Fibroblast of pulmonary artery (primary cell): ENCODE measurements at places on chromosomes 4 and X.
A peak's percentile ranks its signal among the peaks of the same experiment; 100 is the strongest.

DNA sequence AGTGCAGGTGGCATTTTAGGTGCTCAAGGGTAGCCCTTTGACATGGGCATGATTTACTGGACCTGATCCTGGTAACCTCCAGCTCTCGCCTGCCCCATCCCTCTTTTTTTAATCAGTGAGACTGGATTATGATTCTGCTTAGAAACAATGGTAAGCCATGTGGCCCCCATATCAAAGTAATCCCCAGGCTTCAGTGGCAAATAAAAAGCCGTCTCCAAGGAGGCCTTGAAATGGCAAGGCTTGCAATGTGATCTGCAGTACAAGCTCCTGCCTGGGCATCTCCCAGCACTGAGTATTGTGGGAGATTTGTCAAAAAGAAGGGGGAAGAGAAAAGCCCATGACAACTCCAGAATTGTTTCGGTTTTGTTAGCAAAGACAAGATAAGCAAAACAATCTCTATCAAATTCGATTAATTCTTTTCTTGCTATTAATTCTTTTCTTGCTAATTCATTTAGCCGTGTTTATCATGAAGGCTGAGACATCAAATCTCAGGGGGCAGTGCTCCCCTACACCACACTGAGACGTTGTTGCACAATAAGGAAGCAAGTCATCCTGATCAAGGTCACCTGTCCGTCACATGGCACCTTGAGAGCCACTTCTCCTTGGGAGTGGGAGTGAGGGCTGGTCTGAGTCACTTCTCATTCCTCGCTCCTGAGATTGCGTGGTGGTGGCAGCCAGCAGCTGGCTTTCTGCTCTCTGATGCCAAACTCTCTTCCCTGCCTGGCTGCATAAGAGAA lies 312.7 kb upstream of the GATB start:
- peak; percentile 45 for DNase-seq

DNA sequence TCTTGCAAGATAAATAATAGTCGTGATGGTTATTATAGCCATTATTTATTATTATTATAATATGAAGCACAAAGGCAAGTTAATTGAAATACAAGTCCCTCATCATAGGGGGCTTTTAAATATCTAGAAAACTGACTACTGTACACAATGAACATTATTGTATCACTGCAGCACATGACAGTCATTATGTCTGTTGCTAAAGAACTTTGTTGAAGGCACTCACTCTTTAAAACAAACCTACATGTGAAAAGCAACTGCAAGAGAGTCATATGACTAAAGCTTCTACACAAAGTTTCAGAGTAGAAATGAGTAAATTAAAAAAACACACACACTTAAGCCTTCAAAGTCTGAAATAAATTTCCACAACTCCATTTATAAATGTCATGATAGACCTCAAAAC lies 23.3 kb upstream of the DCAF12L1 start:
- DNase-seq = no peak

DNA sequence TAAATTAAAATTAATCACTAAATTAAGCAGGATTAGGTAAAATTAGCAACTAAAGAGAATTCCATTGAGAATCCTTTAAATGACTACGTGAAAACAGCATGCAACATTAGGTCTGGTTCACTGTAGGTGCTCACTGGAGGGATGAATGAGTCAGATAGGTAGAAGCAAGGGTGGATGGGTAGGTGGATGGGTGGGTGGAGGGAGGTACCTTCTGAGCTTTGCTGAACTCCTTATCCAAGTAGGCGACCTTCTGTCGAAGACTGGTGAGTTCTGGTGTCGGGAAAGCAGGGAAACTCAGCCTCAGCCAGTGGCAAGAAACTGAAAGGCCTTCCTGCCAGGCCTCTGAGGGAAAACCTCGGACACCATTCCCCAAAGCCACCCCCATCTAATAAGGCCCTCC lies 3.0 kb downstream of the GRIPAP1 start:
- no peak for DNase-seq

GRCh38 chrX:16852617-16853179 lies 17.5 kb downstream of the RBBP7 start:
- DNase-seq = no peak

DNA sequence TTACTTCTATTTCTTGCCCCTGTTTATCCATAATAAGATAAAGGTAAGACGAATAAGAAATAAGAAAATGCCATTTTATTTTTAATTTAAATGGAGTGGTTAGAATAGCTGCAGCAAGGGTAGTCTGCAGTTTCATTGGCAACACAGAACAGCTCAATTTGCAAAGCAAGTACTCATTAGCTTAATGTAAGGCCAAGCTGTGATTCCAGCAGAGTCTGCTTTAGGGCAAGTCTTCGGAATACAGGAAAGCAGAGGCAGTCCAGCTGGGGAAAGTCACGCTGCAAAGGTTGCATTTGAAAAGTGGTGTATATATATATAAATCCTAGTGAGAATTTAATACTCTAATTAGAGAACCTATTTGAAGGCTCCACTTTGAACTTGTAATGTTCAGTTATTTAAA lies 59.0 kb downstream of the ANXA10 start:
- no peak for DNase-seq
